CD4-positive, alpha-beta T cell treated with Interleukin-12 subunit alpha and Interleukin-12 subunit beta, for 1 hour (primary cell): ENCODE measurements at places on chromosomes 16 and 17.

- DNase-seq: no peak
These were observed 38.6 kb downstream of the ARHGAP27 start for GRCh38 chr17:45394091-45394490.

DNA sequence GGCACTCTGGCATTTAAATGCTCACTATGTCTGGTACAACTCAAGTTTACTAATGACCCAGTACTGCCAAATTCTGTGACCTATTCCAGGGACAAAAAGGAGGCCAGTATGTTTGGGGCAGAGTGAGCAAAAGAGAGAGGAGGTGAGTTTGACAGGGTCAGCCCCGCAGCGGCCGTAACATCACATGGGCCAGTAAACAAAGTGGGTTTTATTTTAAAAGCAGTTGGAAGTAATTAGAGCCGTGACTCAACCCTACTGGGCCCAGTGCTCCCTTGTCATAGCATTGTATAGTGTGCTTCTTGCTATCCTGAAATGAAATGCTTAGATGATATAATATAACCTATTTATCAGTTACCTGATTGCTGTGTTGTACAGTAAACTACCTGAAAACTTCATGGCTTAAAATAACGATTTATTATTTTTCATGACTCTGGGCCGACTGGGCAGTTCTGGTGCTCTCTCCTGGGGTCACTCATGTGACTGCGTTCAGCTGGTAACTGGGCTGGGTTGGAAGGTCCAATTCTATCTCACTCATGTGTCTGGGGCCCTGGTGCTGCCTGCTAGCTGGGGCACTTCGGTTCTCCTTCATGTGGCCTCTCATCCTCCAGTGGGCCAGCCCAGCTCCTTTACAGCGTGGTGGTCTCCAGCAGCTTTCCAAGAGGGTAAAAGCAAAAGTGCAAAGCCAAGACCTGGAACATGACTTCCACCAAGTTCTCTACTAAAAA lies 27.4 kb downstream of the IQCK start:
- no peak for DNase-seq

DNA sequence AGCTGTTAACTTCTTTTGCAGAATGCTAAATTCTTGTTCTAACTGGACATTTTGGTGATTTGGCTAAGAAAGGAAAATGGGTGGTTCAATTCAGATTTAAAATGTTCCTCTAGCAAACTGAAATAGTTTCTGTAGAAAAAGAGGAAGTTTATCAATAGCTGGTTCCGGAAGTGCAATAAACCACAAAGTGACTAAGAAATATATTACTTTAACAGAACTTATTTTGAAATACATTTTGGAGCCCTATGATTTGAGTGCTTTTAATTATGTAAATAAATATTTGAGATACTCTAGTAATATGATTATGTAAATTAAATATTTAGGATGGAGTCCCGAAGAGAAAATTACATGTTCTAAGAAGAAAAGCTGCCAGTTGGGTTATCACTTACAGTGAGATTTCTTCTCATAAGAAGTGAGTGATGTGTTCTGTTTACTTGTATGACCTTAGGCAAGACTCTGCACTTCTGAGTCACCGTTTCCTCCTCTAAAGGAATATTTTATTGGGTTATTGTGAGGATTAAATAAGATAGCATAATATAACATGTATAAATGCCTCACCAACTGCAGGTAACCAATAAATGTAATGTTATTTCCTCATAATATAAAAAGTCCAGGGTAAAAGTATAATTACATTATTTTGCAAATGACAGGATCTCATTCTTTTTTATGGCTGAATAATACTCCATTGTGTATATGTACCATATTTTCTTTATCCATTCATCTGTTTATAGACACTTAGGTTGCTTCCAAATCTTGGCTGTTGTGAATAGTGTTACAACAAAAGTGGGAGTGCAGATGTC lies at the start of gene EVI2B:
EVI2B (minus strand) TSS at position 73 of the 800 bp plus-strand sequence. CDS start 8,445 bp downstream, outside the sequence.
- peak; percentile 64 for DNase-seq

DNA sequence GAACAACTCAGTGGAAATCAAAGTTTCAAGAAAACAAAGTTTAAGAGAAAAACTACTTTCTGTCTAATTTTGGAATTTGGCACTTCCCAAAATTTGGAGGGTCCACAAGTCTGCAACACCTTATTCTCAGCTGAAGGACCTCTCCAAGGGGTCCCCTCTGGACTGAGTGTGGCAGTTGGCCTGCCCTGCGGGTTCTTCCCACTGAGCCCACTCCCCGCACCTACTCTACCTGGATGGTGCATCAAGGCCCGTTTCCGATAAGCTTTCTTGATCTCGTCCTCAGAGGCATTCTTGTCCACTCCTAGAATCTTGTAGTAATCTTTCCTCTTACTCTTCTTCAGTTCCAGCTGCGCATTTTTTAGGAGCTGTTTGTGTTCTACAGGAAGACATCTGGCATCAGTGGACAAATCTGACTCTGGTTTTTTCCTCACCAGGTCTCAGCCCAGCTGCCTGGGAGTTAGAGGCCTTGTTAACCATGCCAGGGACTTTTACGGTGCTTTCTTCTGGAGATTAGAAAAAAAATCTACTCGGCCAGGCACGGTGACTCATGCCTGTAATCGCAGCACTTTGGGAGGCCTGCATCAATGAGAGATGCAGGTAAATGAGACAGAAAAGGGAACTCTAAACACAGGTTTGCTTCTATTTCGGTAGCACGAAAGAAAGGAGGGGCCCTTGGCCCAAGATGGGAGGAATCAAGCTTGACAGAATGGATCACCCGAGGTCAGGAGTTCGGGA lies 15.6 kb downstream of the CNP start:
- DNase-seq: no peak

- DNase-seq: peak; percentile 44
These were observed 419.4 kb downstream of the SOX9 start for GRCh38 chr17:72539981-72540897.
